Amygdala (tissue), 56 donors: ENCODE measurements at places on chromosomes 13 and 19.

DNA sequence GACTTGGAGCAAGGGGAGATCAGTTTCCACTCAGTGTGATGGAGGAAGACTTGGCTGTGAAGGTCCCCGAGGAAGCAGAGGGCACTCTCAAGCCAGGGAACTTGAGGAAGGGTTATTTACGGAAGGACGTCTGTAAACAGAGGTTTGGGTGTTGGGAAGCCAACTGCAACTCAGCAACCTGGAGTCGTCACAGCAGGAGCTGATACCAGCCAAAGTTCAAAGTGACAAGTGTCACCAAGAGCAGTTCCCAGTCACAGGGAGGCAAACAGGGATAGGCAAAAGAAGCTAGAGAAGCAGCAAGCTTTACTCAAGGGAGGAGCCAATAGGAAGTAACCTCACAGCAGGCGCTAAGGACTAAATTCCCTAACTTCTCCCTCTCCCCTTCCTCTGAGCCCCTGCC is 205.5 kb downstream of the EFNB2 start:
- DNase-seq: no peak

GRCh38 chr13:110784704-110785103 is 71.2 kb downstream of the ING1 start:
- DNase-seq: no peak

GRCh38 chr13:111917086-111917485 is 149.9 kb upstream of the SOX1 start:
- no peak for DNase-seq

GRCh38 chr19:38412961-38413360 is 10.1 kb downstream of the FAM98C start:
- DNase-seq: no peak

DNA sequence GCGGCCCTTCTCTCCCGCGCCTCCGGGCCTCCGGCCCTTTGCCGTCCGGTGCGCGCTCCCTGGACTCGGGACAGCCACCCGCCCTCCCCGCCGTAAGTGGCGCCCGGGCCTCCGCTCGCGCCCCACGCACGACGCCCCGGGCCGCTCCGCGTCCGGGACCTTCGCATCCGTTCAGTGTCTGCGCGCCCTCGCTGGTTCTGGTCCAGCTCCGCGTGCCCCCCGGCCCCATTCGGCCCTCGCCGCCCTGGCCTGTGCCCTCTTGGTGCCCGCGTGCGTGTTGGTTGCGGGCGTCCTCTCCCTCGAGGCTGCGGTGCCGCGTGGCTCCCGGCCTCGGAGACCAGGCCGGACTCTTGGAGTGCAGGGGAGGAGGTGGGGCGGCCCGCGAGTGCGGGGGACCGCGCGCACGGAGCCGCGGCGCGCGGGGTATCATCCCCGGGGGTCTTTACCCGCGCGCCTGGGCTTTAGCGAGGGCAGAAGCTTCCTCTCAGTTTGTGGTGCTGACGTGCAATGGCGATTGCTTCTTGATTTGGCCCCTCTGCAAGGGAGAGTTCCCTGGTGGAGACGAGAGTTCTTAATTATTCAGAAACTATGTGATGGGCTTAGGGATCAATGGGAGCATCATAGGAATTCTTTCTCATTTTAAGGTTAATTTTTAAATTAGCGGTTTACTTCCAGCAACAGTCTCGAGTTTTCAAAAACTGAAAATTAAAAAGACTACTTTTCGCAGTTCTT is 757 bp downstream of the WASF3 start:
- no peak for DNase-seq

DNA sequence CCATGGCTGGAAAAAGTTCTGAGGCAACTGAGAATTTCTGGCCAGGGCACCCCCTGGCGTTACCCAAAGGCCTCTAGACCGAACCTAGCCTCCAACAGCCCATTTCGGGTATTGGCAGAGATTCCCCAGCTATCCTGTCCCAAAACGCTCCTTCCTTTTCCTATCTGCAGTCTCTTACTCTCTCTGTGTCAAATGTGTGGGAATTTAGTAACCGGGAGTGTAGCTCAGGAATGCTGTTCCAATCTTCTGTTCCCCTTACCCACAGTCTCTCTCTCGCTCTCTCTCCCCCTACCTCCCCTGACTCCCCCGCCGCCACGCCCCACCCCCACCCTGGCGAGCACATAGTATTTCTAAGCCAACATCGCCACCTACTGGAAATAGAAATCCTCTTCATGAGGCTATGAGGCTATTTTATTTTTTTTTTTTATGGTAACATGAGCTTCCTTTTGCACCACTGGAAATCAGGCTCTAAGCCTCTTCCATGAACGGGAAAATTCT is 27.0 kb downstream of the OXGR1 start:
- no peak for DNase-seq
